ENCODE measurements at places on chromosomes 6 and 20.

GRCh38 chr6:149209871-149210775 is 107.4 kb upstream of the TAB2 start:
- DNase-seq, result no peak

GRCh38 chr20:3721912-3722311 is 9.5 kb upstream of the SIGLEC1 start:
- no peak for DNase-seq

DNA sequence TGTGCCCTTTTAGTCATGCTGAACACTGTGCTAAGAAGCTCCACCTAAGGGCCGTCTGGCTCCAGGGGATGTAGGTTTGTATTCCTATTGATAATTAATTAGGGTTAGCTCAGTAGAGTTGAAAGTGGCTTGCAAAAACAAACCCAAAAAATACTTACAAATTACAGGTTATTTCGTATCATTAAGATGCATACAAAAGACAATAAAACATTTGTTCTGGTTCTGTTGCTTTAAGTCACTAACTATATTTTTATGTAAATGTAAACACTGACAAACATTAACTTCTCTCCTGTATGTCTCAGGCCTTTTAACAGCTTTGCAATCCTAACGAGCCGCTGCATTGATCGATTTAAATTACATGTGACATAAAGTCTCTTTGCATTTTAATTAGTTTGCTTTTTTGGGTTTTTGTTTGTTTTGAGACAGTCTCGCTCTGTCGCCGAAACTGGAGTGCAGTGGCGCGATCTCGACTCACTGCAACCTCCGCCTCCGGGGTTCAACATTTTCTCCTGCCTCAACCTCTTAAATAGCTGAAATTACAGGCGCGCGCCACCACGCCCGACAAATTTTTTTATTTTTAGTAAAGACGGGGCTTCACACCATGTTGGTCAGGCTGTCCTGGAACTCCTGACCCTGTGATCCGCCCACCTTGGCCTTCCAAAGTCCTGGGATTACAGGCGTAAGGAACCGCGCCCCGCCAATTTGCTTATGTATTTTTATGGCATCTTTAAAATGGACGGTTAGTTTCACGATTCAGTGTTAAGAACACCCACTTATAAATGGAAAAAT is 110.9 kb downstream of the HFE start:
- DNase-seq, result no peak

DNA sequence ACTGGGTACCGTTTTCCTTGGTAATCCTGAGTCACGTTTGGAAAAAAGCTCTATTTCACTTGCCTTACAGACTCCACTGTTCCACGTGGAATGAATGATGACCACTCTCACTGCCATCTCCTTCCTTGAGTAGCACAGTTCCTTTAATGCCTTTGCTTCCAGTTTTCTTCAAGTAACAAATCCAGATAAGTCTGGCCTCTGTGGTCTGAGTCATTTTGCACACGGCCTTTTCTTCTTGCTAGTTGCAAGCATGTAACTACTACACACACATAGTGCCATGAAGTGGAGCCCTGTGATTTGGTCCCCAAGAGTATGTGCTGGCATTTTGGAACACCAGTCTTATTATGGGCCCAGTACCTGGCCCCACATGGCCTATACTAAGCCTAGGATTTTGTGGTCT is 182.8 kb downstream of the SASH1 start:
- no peak for DNase-seq

DNA sequence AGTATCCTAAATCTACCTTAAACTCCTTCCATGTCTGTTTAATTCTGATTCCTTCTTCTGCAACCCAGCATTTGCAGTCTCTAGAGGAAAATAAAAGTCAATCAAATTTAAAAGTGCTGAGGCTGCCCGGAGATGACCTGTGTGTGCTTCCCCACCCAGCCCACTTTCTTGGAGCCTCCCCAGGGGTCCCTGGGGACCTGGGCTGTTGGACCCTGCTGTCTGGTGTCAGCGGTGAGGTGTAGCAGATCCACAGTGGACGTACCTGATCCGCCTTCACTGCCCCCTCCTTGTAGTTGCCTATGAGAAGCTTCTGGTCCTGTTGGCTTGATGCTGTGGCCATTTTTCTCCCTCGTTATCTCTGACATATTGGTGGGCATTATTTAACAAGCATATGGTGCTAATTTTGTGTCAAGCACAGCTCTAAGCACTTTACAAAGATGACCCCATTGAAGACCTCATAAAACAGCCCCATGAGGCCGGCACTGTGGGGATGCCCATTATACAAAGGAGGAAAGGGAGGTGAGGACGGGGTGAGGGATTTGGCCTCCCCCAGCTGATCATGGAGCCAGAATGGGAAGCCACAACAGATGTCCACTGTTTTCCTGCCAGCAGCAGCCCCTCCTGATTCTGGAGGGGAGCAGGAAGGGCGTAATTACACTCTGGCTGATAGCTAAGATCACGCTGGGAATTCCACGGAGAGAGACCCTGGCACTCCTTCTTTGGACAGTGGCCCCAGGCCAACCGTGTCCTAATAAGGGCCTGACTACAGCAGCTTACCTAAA is 628.2 kb downstream of the CDH26 start:
- DNase-seq, result no peak

All from stimulated activated CD4-positive, alpha-beta T cell treated with anti-CD3 and anti-CD28 coated beads, Interleukin-2, amount 100 ng/mL, for 4 hours (primary cell).